ENCODE measurements at places on chromosomes 5 and 9.

- no peak for DNase-seq
Measured at GRCh38 chr9:91180240-91180929, 181.3 kb downstream of the AUH start.

GRCh38 chr5:41794471-41794870, 75.8 kb downstream of the OXCT1 start:
- peak; percentile 98 for DNase-seq

DNA sequence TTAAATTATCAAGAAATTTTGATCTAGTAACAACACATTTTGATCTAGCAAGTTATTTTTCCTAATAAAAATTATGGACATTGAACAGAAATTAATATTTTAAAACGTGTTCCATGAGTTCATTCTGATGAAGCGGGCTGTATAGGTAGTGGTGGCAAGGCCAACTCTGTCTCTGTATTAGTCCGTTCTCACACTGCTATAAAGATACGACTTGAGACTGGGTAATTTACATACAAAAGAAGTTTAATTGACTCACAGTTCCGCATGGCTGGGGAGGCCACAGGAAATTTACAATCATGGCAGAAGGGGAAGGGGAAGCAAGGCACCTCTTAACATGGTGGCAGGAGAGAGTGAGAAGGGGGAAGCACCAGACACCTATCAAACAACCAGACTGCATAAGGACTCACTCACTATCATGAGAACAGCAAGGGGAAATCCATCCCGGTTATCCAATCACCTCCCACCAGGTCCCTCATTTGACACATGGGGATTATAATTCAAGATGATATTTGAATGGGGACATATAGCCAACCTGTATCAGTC, 61.2 kb downstream of the TMEM232 start:
- DNase-seq = no peak

- DNase-seq = no peak
Measured at GRCh38 chr9:36318212-36318802, 60.1 kb upstream of the GNE start.

DNA sequence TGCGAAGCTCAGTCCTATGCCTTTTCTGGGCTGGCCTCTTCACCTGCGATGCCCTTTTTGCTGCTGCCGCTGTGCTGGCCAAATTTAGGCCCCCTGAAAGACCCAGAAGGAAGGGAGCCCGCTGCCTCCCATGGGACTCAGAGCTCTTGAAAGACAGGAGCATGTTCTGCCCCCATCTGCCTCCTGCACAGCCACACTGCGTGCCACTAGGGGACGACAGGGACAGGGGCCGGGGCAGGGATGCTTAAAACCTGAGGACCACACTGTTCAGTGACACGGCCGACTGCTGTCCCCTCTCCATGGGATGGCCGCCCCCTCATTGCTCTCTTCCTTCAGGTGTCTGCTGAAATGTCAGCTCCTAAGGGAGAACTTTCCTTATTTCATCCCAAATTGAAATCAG, 132.4 kb downstream of the ADAMTS2 start:
- DNase-seq = peak; percentile 30

- DNase-seq = no peak
Measured at GRCh38 chr5:16108418-16108817, 71.2 kb downstream of the MARCHF11 start.

DNA sequence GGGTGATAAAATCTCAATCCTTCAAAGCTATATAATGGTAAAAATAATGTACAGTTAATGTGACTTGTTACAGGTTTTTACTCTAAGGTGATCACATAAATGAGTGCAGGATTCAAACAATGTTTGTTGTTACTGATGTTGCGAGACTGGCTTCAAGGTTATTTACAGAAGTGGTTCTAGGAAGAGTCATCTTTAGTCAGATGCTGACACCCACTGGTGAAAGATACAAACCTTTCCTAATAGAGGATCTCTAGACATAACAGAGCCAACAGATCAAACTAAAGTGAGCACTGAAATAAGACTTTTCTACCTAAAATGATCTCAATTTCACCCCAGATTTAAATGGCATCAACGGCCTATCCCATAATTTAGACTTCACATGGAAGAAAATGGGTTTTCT, 20.2 kb downstream of the ARSB start:
- DNase-seq = peak; percentile 63

DNA sequence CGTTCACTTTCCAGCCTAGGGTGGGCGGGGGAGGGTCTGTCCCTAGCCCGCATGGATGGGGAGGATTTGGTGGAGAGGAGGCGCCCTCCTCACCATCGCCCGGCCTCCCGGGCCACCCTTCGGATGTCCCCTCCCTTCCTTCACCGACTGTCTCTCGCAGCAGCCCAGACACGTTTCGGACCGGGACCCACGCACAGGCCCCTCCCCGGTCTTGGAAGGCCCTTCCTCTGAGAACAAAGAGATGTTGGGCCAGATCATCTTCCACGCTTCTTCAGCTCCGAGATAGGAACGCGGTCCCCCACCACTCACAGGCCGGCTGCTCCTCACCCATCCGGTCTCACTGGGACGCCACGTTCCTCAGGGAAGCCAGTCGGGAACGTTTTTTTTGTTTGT, 640 bp upstream of the DPM2 start:
- no peak for DNase-seq

- DNase-seq = no peak
Measured at GRCh38 chr9:22483528-22484070, 37.0 kb downstream of the DMRTA1 start.

DNA sequence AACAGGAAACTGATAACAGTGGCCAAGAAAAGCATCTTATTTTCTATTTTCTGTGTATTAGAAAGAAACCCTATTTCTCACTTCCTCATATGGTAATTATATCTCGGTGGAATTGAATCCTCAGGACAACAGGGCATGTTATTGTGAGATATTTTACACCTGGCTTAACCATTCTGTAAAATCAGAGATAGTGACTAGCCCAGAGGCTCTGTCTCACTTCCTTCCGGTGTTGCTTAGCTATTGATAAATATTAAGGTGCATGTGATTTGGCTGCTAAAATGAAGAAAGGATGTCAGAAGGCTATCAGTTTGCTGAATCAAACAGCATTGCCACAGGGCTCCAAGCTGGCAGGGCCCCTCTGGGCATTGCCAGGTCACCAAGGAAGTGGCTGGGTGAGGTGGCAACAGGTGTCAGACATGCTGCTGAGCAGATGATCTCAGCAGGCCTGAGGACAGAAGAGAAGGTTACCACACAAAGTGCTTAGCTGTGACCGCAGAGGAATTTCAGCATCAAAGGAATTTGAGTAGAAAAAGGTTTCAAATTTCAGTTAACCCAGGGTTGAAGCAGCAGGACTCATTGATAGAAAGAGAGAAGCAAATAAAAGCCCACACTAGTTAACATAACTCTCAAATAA, 330.7 kb downstream of the PDE4D start:
- no peak for DNase-seq

GRCh38 chr5:117893211-117893610, 1095.1 kb downstream of the DTWD2 start:
- peak; percentile 10 for DNase-seq

GRCh38 chr9:38090170-38090569, 21.1 kb upstream of the SHB start:
- DNase-seq = no peak

DNA sequence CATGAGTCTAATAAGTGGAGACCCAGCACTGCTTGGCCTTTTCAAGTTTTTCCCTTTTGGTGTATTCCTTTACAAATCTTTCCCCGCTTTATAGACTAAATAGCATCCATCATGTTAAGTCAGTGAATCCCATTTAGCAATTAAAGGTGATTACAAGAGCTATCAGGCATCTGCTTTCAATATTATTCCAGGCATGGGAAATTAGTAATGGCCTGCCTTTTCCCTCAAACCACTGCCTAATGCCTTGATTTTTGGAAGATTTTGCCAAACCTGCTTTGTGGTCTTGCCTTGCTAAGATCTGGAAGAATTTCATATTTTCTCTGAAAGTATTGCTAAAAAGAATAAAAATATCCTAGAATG, 102.8 kb upstream of the GNA14 start:
- no peak for DNase-seq

GRCh38 chr5:11476866-11477265, 427.4 kb downstream of the CTNND2 start:
- no peak for DNase-seq

DNA sequence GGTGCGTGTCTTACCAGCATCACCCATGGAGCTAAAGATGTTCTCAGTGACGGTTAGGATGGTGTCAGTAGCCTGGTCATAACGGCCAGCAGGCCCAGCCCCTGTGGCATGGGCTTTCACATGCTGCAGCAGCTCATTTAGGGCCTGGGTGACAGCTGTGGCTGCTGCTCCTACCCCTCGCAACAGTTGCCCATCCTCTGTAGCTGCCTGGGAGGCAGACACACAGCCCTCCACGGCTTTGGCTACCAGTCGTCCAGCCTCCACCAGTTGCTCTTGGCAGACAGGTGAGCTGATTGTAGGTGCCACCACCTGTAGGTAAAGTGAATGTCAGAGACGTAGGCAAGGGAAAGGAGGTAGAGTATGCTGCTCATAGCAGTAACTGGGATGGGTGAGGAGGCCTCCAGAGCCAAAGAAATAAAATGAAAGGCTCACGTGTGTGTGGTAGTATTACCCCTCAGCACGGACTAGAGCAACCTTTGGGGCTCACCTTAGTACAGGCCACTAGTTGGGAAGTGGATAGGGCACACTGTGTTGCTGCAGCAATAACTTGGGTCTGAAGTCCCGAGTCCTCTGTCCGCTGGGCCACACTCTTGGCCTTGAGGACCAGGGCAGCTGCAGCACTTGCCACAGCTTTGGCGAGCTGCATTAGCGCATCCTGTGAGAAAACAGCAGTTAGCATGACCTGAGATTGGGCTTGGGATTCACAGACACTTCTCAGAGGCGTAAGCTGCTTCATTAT, 14.7 kb downstream of the TLN1 start:
- no peak for DNase-seq

- peak; percentile 61 for DNase-seq
Measured at GRCh38 chr5:134555890-134556311, 30.4 kb downstream of the JADE2 start.

DNA sequence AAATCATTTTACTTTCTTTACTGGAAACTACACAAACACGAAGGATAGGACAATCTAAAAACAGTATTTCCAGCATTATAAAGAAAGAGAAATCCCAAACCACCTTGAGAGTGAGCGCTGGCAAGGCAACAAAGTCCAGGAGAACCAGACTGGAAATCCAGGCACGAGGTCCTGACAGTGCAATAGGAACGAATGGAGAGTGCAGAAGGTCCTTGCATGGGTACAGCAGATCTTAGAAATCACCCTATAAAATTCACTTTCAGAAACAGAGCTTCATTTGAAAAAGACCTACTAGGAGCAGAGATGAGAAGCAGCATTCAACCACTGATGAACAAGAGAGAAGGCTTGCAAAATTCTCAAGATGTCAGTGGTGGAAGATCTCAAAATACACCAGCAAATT, 133.7 kb upstream of the ST8SIA4 start:
- DNase-seq = no peak

DNA sequence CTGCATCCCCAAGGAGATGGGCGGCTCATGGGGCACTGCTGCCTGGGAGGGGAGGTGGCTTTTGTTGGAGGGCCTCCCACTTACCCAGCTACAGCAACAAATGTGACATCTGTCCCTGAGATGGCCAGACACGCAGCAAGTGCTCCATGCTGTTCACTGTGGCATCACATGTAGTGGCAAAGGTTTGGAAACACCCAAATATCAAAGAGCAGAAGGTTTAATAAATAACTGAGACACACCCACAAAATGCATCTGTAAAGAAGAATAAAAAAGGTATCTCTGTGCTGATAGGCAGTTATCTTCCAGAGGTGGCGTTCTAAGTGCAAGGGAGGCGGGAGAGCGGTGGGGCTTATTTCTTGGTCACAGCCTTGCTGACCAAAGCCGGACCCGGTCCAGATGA, 23.3 kb upstream of the CLPTM1L start:
- DNase-seq = no peak

DNA sequence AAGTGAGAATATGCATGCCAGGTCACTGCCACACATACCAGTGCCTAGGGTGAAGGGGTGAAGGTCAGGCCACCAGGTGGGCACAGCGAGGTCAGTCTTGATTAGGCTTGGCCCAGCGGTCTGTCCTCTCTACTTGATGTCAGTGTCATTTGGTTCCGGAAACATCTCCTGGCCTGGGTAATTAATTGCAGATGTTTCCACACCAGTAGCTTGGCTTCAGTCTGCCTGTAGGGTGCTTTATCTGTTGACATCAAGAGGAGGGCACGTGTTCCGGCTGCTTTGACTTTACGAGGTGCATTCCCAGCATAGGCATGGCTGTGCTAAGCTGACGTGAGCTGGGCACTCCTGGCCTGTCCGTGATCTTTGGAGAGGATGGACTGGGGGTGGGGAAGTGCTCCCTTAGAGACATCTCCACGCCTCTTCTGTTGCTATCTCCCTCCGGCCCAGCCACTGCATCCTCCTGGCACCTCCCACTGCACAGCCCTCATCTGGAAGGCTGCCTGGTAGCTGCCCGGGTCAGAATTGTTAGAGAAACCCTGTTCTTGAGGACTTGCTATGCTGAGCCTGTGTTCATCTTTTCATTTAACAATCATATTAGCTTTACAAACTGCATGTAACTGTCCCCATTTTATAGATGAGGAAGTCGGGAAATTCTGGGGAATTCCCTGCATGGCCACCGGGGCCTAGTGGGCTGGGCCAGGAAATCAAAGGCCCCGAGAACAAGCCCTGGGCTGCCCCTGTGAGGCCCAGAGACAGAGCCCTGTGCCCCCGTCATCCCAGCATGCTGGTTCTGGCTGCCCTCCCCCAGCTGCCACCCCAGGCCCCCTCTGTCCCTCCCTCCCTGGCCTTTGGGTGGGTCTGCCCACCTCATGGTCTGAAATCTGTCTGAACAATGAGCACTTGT, 29.1 kb downstream of the JADE2 start:
- peak; percentile 78 for DNase-seq

GRCh38 chr5:180340856-180341255, 12.3 kb downstream of the GFPT2 start:
- DNase-seq = peak; percentile 56

DNA sequence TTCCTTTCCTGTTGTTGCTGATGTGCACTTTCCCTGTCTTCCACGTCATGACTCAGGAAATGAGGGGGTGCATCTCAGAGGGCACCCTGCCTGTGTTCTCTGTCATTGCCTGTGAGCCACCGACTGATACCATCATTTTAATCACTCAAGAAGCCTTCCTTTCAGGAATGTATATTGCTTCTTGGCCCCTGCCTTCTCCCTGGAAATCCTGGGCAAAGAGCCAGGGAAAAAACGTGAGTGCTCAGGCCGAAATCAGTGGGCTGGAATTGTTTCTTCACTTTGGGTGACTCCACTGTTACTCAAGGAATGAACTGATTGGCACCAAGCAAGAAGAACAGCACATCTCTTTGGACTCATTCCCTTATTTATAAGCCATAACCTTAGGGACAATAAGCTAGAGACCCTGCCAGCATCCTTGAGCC, 126.1 kb downstream of the SNX18 start:
- DNase-seq = peak; percentile 96

- DNase-seq = no peak
Measured at GRCh38 chr9:75657015-75657414, 233.5 kb upstream of the PCSK5 start.
